Stimulated activated CD8-positive, alpha-beta memory T cell treated with anti-CD3 and anti-CD28 coated beads, Interleukin-4, amount 100 ng/mL, for 4 hours (primary cell): ENCODE measurements at places on chromosomes 13 and 19.

DNA sequence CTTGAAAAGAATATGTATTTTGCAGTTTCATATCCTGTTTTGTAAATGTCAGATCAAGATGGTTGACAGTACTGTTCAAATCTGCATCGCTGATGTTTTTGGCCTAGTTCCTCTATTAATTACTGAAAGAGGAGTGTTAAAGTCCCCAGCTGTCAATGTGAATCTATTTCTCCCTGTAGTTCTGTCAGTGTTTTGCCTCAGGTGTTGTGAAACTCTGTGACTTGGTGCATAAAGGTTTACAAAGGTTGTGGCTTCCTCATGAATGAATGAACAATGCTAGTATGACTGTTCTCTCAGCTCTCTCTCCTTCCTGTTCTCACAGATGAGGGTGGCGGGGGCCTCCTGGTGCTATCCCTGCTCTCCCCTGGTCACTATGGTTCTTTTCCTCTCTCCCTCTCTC lies 142.4 kb downstream of the MYCBP2 start:
- no peak for DNase-seq

- DNase-seq, result no peak
Observed at GRCh38 chr19:23587546-23587945, 99.5 kb downstream of the ZNF675 start.

DNA sequence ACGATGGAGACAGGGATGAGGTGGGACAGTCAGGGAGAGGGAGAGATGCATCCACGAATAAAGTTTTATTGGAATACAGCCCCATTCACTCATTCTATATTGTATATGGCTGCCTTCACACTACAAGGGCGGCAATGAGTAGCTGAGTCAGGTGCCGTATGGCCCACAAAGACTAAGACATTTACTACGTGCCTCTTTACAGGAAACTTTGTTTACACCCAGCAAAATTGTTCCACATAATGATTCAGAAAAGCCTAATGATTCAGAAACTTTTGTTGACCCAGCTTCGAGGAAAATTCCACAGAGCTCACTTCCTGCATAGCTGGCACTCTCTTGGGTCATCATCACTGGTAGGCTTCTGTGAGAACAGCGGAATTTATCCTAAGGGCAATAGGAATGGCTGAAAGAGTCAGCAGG lies 87.3 kb upstream of the PEG3 start:
- DNase-seq, result no peak

- DNase-seq, result no peak
Observed at GRCh38 chr13:65595916-65596315, 1634.2 kb downstream of the PCDH9 start.

GRCh38 chr13:41306271-41307145 lies 4.6 kb upstream of the NAA16 start:
- DNase-seq, result no peak

GRCh38 chr19:41796362-41796761 lies at the start of gene CEACAM3:
CEACAM3 (plus strand) TSS chr19:41796587; CDS start chr19:41796678, 91 bp downstream.
- no peak for DNase-seq

- DNase-seq, result no peak
Observed at GRCh38 chr19:18282021-18282787, 782 bp upstream of the JUND start.

GRCh38 chr13:59479629-59480028 lies 684.1 kb downstream of the DIAPH3 start:
- no peak for DNase-seq

DNA sequence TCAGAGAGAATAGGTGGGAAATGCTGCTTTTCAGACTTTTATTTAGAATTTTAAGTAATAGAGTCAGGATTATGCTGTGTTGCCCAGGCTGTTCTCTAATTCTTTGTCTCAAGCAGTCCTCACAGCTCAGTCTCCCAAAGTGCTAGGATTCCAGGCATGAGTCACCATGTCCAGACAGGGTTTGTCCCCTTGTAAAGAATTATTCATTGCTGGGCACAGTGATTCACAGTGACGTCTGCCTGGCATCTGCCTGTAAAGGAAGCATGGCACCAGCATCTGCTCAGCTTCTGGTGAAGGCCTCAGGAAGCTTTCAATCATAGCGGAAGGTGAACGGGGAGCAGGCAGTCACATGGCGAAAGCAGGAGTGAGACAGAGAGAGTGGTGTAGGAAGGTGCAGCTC lies 17.7 kb downstream of the ZNF763 start:
- no peak for DNase-seq

DNA sequence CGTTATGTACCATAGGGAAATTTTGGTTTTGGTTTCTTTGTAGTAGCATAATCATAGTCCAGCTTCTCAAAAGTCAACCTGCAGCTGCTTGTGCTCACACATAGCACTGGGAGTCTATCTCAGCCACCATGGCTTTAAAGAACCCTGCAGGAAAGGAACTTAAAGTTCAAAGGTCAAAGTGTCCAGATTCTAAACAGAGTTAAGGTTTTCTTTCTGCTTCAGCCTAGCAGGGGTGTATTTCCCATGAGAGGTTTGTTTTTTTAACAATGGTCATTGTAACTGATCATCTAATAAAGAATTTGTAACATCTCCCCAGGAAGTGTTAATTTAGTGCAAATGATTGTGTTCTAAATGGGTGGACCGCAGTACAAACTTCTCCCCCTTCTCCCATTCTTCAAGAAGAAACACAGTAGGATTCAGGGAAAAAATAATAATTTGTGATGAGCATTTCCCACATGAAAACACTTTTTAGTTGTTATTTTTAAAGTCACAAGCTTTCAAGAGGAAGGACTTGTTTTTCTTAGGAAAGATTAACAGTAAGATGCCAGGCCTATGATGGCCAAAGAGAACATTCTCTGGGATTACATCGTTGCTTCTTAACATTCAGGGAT lies 168.0 kb downstream of the EFNB2 start:
- DNase-seq, result no peak

DNA sequence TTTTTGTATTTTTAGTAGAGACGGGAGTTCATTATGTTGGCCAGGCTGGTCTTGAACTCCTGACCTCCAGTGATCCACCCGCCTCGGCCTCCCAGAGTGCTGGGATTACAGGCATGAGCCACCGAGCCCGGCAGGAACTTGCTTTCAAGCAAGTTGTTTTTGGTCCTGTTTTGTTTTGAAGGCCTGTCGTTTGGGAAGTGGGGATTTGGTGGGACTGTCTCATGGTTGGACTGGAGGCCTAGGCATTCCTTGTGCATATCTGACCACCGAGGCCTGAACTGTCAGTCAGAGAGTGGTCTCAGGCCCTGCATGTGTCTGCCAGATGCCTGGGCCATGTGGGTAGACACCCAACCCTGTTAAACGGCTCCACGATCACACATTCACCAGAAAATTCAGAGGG lies 26.3 kb downstream of the UBXN6 start:
- no peak for DNase-seq

DNA sequence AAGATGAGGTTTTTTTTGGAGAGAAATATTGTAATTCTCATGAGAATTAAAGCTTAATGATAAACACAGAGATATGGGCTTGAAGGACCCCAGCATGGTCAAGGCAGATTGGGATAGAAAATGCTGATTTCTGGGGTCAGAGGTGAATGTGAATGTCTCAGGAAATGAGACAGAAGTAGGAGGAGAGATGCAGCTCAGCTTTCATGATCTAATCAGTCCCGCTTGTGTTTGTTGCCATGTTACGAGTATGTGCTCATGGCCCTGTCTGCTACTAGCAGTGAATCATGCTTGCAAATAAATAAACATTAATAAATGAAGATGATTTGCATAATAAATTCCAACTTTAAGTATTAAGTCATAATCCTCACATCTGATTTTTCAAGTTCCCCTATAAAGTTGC lies 23.0 kb upstream of the NDFIP2 start:
- DNase-seq, result no peak
